HepG2 (cell line): ENCODE measurements at places on chromosomes 3 and 15. TPM values are rescaled to one million over a fixed set of nuclear protein-coding genes. Genes with fewer than 3 reads are reported as not detected.

The C3orf20 gene
- polyA plus RNA-seq: 0.03 and 0.08 TPM in 2 replicates

The RARRES1 gene
- polyA plus RNA-seq: not detected in 2 replicates

The FAM81A gene
- polyA plus RNA-seq: 0.17 TPM in 1 of 2 replicates, not detected in the other

The ALS2CL gene
- polyA plus RNA-seq: not detected in 2 replicates

The ZBTB20 gene
- 1.5 and 1.9 TPM in 2 replicates for polyA plus RNA-seq

The ACOX2 gene
- 98.5 and 105 TPM in 2 replicates for polyA plus RNA-seq

The ZCWPW2 gene
- polyA plus RNA-seq: 0.14 and 0.17 TPM in 2 replicates

The TRIM42 gene
- polyA plus RNA-seq: not detected in 2 replicates

The TRAIP gene
- 13.9 and 15.1 TPM in 2 replicates for polyA plus RNA-seq

The ACKR4 gene
- 0.07 and 0.16 TPM in 2 replicates for polyA plus RNA-seq

The NR1I2 gene
- 8.8 and 9.8 TPM in 2 replicates for polyA plus RNA-seq

The TMEM39A gene
- 56.8 and 64.9 TPM in 2 replicates for polyA plus RNA-seq

The TMCO5A gene
- polyA plus RNA-seq: not detected in 2 replicates

The CSTA gene
- 3.9 and 4.9 TPM in 2 replicates for polyA plus RNA-seq

The MASP1 gene
- polyA plus RNA-seq: 56.0 and 101 TPM in 2 replicates

The SLC22A13 gene
- polyA plus RNA-seq: 0.10 and 0.20 TPM in 2 replicates

The SPRED1 gene
- 3.4 and 3.8 TPM in 2 replicates for polyA plus RNA-seq

- no peak for DNase-seq
Observed at GRCh38 chr15:85578941-85579701, 198.7 kb downstream of the AKAP13 start.

- DNase-seq: no peak
Observed at GRCh38 chr3:8317661-8318649, 183.7 kb upstream of the LMCD1 start.

GRCh38 chr3:82416830-82417229 is 655.4 kb upstream of the GBE1 start:
- DNase-seq: no peak

- DNase-seq: no peak
Observed at GRCh38 chr3:45170096-45170495, 23.9 kb upstream of the CDCP1 start.

- no peak for DNase-seq
Observed at GRCh38 chr3:37726525-37727290, 135.0 kb upstream of the CTDSPL start.

DNA sequence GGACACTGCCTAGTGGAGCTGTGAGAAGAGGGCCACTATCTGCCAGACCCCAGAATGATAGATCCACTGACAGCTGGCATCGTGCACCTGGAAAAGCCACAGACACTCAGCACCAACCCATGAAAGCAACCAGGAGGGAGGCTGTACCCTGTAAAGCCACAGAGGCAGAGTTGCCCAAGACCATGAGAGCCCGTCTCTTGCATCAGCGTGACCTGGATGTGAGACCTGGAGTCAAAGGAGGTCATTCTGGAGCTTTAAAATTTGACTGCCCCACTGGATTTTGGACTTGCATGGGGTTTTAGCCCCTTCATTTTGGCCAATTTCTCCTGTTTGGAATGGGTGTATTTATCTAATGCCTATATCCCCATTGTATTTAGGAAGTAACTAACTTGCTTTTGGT is 83.5 kb upstream of the P3H2 start:
- no peak for DNase-seq

DNA sequence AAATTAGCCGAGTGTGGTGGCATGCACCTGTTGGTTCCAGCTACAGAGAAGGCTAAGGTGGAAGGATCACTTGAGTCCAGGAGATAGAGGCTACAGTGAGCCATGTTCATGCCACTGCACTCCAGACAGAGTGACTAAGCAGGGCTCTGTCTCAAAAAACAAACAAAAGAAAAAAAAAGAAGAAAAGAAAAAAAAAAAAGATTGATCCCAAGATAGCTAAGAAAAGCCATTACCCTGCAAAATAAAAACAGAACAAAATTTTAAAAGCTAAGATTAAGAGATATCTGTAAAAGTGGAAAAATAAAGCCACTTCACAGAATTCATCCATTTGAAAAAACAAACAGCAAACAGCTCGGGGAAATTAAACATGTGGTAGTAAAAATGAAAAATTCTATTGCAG is 23.8 kb downstream of the LRRC2 start:
- no peak for DNase-seq

DNA sequence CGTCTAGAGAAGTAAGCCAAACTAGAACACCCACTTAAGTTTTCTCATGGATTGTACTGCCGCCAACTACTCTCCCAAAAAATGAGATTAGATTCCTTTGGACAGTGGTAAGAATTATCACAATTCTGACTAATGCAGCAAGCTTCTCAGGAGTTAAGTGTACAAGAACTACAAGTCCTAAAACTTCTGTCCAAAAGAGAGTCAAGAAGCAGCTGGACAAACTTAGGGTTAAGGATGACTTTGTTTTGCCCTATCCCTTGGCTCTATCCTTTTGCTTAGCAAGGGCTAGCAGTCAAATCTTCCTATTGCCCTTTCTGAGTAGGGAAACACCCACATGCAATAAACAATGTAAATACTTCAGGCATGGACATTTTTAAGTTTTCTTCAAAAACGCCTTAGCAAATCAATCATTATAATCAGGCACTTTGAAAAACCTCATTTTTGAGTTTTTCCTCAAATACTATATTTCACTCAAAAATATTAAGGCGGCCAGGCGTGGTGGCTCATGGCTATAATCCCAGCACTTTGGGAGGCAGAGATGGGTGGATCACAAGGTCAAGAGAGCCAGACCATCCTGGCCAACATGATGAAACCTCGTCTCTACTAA is 19.5 kb downstream of the RAF1 start:
- DNase-seq: no peak

DNA sequence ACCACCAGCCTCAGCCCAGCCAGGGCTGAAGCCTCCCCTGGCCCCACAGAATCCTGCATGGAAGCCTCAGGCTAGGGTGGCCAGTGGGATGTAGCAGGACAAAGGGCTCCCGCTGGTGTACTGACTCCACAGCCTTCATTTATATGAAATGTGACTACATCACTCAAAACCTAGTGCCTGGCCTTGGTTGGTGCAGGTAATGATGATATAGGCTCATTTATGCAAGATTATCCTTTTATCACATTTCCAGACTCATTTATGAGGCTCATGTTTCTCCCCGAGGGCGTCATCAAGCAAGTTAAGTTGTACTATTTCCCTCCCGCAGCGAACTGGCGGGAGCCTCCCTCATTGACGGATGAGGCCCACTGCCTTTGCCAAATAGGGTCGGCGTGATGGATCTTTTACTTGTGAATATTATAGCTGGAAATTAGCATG is 179.1 kb upstream of the SMAD3 start:
- no peak for DNase-seq

GRCh38 chr3:56880720-56881575 is 79.2 kb upstream of the ARHGEF3 start:
- DNase-seq: peak; percentile 25

DNA sequence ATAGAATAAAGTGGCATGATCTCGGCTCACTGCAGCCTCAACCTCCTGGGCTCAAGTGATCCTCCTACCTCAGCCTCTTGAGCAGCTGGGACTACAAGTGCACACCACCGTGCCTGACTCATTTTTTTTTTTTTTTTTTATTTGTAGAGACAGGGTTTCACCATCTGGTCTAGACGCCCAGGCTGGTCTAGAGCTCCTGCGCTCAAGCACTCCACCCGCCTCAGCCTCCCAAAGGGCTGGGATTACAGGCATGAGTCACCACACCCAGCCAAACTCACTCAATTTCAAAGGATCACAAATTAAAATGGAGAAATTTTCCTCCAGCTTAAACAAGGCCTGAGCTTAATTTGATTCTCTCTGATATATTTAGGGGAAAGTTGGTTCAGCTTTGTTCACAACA is 27.3 kb upstream of the NMB start:
- DNase-seq: no peak

- no peak for DNase-seq
Observed at GRCh38 chr15:57540736-57541135, 51.0 kb upstream of the MYZAP start.

DNA sequence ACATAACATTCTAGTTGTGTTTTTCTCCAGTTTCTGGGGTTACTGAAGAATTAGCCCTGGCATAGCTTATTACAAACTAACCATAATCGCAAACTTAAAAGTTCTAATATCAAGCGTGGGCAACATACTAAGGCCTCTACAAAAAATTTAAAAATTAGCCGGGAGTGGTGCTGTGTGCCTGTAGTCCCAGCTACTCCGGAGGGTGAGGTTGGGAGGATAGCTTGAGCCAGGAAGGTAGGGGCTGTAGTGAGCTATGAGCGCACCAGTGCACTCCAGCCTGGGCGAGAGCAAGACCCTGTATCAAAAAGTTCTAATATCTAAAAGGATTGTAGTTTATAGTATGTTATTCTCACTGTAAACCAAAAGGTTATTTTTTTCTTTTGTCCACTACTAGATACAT is 1.1 kb downstream of the OIP5 start:
- DNase-seq: no peak

DNA sequence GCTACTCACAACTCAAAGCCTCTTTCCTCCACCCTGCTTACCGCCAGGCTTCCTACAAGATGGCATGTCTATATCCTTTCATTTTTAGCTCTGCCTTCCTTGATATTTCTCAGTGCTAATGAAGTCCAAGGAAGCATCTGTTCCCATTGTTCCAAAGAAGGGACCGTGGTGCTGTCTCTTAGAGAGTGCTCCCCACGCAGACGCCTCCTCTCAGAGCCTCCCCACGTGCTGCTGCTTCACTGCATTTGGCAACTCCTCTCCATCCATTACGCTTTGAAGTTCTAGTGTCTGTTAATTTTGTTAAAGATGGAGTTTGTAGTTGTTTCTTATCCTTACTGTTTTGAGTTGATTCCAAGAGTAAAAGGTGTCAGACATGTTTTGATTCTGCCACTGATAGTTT is 26.2 kb downstream of the GNB4 start:
- DNase-seq: no peak
